H9 (cell line): ENCODE measurements at places on chromosomes 1 and 21. TPM values are rescaled to one million over a fixed set of nuclear protein-coding genes. Genes with fewer than 3 reads are reported as not detected.

KRTAP21-2 gene
- not detected in 2 replicates for total RNA-seq

SLAMF6 gene
- not detected in 2 replicates for total RNA-seq

FAM151A gene
- total RNA-seq, result not detected in 2 replicates

AXDND1 gene
- 0.46 and 0.48 TPM in 2 replicates for total RNA-seq

MYCL gene
- total RNA-seq, result 17.6 and 18.4 TPM in 2 replicates

PODN gene
- total RNA-seq, result 0.17 and 0.29 TPM in 2 replicates

ACTN2 gene
- total RNA-seq, result 0.92 and 2.3 TPM in 2 replicates

RAB25 gene
- 42.8 and 43.1 TPM in 2 replicates for total RNA-seq
